ENCODE measurements at places on chromosomes 4 and X.

DNA sequence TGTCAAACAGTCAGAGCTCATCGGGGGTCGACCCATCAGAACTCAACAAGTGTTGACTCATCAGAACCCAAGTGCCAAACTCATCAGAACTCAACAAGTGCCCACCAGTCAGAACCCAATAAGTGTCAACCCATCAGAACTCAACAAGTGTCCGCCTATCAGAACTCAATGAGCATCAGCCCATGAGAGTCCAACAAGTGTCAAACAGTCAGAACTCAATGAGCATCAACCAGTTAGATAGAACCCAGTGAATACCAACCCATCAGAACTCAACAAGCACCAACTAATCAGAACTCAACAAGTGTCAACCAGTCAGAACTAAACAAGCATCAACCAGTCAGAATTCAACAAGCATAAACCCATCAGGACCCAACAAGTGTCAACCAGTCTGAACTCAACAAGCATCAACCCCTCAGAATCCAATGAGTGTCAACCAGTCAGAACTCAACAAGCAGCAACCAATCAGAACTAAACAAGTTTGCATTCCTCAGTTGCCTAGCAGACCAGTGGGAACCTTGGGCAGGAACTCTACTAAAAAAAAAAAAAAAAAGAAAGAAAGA, 115.3 kb downstream of the PRKX start:
- DNase-seq: no peak

GRCh38 chrX:13452283-13452682, 117.1 kb upstream of the EGFL6 start:
- no peak for DNase-seq

DNA sequence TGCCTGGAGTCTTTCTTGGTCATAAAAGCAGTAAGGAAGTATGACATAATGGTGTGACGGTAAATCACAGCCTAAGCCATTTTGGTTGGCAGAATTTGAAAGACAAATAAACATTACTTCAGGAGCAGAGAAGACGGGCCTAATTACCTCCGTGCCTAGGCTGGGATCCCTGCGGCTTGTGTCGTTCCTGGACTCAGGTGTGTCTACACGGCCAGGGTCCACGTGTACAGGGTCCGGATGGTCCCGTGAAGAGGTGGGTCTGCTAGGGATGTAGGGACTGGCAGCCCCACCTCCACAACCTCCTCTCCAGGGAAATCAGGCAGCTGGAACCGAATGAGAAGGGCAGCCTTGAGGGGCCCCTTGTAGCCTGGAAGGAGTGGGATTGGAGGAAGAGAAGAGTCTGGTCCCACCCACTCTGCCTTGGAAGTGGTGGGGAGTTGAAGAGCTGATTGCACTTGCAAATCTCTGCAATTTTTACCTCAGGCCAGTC, 55.4 kb upstream of the PLAC1 start:
- no peak for DNase-seq

DNA sequence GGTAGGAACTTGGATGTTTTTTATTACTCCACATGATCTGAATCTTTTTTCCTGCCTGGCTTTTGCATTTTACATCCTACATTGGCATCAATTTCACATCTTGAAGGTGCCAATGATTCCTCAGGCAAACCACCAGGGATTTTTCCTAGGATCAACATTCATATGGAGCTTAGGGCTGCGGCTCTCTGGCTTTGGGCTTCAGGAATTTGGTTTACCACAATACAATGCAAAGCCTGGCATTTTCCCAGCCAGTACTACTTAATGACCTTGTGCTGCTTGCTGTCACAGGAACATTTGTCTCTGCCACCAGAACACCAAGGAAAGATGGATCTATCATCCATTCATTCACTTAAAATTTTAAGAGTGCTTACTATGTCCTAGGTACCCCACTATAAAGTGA, 180.7 kb downstream of the PDGFC start:
- no peak for DNase-seq

GRCh38 chr4:41145571-41146078, 68.7 kb downstream of the APBB2 start:
- DNase-seq: no peak

DNA sequence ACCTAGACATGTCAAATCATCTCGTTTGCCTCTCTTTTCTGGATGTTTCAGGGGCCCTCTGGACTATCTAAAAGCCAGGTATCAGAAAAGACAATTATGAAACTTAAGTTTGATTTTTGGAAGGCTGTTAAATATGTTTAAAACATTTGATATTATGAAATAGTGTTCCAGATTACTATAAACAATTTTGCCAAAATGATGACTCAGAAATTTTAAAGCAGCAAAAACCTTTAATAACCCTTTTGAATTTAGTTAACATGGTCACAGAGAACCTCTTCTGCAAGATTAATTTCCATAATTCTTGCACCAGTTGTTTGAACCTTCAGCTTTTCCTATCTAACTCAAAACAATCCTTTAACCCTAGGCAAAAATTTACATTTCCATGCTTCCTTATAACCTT, 18.8 kb upstream of the FAM47E start:
- DNase-seq: no peak

DNA sequence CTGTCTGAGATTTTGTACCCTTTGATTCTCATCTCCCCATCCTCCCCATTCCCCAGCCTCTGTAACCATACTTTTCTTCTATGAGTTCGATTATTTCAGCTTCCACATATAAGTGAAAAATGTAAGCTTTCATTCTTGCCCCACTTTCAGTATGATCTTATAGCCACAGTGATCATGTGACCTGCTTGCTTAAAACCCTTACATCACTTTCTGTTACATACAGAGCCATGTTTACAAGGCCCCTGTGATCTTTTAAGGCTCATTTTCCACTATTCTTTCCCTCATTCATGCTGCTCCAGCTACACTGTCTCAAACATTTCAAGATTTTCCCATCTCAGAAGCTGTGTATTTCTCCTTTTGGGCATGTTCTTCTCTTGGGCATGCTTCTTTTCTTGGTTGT, 147.7 kb downstream of the DCK start:
- DNase-seq: no peak

DNA sequence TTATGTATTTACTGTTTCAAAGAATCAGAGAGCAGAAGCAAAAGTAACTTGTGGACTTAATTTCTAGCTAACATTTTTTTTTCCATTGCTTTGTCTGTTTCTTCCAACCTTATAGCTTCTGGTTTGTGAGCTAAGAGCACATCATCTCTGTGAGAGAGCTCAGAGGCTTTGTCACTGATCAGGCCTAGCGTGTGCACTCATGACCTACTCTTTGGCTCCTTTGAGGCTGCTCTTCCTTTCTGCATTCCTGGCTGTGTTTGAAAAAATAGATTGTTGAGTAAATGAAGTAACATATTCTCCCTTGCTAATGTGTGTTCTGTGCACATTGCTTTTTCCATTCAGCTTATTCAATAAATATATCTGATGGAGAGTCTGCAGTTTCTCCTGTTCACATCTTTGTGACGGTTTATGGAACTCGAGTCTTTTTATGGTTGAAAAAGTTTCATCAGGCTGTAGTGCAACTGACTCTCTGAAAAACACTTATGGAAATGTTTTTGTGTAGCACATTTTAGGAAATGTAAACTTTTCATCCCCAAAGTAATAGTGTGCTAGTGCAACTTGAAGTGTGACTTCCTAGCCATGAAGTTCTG, 133.0 kb downstream of the RAPGEF2 start:
- DNase-seq: no peak

DNA sequence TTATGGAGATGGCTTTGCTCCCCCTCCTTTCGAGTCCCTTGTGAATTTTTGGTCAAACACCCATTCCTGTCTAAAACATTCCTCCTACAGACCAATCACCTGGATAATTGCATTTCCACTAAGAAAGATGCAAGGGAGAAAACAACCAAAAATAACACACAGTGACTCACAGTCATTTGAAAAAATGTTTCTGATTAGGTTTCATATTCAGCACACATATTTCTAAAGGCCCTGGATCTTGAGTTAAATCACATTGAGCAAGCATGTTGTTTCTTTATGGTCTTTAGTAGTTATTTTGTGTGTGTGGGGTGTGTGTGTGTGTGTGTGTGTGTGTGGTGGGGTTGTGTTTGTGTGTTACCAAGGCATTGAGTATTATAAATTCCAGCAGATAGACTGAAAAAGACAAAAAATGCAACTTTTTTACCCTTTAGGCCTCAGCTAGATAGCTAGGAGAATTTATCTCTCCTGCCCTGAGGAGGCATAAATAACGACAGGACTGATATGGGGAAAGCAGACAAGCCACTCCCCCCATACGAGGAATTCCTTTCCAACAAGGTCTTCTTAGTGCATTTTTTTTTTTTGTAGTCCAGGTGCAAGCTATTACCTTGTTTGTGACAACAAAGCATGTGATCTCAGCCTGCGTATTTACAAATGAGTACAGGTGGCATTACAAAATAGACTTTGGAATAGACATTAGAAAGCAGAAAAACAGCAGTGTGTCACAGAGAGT, 265.4 kb upstream of the ADGRL3 start:
- DNase-seq: no peak

DNA sequence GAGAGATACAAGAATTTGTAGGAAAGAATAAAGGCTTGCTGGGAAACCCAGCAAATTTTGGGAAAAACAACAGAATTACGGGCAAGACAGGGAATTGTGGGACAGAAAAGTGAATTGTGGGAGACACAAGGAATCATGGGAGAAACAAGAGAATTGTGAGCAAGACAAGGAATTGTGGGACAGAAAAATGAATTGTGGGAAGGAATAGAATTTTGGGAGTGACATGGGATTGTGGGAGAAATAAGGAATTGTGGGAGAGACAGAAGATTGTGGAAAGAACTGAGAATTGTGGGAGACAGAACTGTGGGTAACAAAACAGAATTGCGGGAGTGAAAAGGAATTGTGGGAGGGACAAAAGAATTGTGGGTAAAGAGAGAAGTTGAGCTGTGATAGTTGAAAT, 1.2 kb upstream of the HCCS start:
- DNase-seq: no peak

- DNase-seq: no peak
Measured at GRCh38 chrX:9403374-9403773, 61.5 kb upstream of the TBL1X start.

DNA sequence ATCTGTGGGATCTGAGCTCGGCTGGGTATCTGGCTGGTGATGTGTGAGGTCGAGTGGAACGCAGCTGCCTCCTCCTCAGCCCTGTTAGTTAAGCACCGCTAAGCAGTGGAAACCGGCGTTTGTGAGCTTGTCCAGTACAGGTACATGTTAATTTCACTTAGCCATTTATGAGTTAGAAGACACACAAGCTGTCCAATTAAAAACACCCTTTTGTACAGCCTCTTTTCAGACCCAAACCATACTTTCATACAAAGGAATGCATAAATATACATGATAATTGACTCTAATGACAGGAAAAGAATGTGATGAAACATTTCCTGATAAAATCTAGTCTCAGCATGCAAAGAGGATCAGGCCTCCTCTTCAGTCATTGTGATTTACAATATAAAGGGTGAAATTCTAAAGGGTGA, 163.6 kb upstream of the FAT1 start:
- no peak for DNase-seq

DNA sequence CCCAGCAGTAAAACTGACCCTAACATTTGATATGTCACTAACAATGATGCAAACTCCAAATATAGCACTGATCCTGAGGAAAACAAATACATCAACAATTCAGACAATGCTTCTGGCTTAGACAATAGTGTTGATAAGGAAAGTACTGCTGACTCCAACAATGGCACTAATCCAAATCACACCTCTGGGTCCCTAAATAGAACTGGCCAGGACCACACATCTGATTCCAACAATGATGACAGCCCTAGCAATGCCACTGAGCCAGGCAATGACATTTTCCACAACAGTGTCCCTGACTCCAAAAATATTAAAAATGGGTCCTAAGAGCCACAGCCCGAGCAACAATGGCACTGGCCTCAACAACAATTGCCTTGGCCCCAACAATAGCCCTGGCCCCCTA, 243.1 kb upstream of the APOOL start:
- DNase-seq: no peak

GRCh38 chr4:152010710-152011079, 249.9 kb upstream of the GATB start:
- no peak for DNase-seq

DNA sequence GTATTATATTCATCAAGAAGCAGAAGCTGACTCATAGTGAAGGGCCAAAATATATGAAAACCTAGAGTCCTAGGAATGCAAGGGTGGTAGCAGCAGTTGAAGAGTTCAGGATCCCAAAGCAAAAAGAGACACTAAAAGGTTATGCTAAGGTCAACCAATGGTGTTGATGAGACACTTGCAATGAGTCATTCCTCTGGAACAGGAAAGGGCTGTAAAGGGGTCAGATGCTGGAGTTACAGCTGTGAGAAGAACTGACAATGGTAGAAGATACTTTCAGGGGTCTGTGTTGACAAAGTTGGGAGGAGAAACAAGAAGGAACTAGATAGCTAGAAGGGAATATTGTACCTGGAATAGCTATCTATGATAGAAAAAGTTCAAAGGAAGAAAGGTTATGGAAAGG, 47.5 kb downstream of the ZGRF1 start:
- no peak for DNase-seq

- DNase-seq: no peak
Measured at GRCh38 chrX:27893871-27894270, 86.1 kb downstream of the MAGEB10 start.

- no peak for DNase-seq
Measured at GRCh38 chrX:323721-324628, 5.4 kb upstream of the GTPBP6 start.

DNA sequence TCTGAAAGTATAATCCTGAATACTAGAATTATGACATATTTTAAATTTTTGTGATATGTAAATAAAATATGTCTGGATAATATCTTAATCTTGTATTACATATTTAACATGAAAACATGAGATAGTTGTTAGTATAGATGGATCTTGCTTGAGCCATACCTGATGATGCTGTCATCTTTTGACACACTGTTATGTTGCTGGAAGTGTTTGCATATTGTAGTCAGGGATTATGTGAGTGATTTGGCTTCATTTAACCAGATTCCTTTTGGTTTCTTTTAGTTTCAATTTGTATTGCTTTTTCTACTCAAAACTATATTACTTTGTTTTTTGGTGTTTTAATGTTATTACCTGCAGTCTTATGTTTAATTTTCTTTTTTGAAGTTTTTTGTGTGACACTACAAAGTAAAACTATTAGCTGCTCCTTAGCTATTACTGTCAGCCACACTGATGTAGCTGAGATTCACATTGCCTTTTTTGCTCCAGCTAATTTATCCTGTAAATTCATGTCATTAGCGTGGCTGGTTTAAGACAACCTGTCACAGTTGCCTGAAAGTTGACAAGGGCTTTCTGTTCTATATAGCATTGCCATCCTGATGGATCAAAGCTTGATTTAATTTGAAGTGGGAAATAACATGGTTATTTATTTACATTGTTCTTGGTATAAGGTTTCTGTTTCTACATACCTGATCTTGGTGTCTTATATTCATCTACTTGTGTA, 33.7 kb downstream of the METAP1 start:
- no peak for DNase-seq

DNA sequence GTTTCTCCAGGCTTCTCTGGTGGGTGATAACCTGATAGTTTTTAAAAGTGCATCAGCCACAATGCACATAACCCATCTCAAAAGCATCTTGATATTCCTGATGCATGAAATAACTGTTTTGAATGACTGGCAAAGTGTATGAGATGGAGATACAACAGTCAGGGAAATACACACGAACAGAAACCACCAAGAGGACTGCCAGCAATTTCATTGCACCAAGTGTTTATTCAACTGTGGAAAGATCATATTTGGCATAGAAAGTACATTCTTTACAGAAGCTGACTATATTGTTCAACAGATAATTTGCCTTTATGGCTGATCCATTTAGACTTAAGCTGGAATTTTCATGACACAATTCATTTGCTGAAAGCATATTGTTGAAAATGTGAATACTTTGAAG, 139.5 kb downstream of the SLIT2 start:
- no peak for DNase-seq

Data from hypothalamus (tissue), 51 donors.